ENCODE measurements at places on chromosomes 3 and 15.

DNA sequence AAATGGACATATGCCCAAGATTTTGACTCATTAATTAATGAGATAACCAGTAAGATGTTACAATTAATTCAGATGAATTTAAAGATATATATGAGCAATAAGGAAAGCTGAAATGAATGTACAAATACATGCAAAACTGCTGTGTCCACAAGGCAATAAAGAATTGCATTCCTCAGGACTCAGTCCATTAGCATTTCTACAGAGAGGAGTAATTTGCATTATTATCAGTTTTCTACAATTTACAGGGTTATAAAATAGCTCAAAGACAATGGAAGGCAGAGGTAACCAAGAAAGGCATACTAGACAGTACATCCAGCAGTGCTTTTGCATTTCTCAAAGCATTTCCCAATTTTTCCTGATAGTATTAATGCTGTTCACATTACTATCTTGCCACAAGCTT is 377.1 kb upstream of the GOLIM4 start:
- no peak for DNase-seq

DNA sequence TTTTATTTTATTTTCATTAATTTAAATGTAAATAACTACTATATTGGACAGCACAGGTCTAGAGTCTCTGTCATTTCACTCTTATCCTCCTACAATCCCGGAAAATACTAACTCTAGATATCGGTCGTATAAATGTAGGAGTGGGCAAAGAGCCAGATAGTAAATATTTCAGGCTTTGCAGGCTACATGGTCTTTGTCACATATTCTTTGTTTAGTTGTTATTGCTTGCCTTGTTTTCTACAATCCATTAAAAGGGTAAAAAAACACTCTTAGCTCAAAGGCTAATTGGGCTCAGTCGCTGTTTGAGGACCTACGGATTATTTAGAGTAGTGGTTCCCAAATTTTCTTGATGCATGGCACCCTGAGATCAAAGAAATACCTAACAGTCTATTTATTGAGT is 1.7 kb downstream of the KNL1 start:
- DNase-seq: no peak

- DNase-seq: no peak
Measured at GRCh38 chr3:140296796-140297352, 361.9 kb downstream of the CLSTN2 start.

GRCh38 chr3:122353215-122353614 is 28.2 kb downstream of the CSTA start:
- DNase-seq: no peak

GRCh38 chr3:194766845-194767244 is 81.2 kb downstream of the FAM43A start:
- no peak for DNase-seq

DNA sequence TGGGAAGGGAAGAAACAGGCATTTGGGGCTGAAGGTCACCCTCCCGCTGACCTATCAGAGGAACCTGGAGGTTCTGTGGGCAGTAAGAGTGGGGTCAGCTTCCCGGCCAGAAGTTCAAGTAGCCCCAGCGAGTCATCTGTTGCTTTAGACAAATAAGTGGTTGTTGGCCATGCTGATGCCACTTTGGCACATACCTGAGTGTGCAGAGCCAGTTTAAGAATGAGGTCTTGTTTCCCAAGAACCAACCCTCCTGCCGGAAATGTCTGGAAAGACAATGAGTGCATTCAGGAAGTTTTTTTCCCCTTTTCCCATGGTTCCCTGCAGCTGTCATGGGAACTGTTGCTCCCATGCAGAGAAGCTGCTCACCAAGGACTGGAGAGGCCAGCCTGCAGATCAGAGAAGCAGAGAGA is 166.7 kb downstream of the ZNF621 start:
- DNase-seq: no peak

GRCh38 chr15:79314811-79315210 is 3.9 kb downstream of the TMED3 start:
- DNase-seq: no peak

DNA sequence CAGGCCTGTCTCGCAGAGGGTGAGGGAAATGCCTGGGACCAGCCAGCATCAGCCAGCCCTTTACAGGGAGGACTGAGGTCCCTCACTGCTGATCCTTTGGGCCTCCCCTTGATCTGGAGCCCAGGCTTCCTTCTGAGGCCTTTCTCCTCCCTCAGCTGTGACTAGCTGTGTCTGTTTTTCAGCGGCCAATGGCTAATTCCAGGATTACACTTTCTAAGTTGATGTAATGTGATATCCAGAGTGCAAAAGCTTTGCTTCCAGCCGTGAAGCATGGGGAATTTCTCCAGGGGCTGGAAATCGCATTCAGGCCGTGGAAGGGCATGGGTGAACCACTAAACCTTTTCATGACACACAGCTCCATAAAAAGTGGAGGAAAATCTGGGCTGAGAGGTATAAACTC is 157.6 kb downstream of the SHQ1 start:
- no peak for DNase-seq

GRCh38 chr3:181879926-181880325 is 168.2 kb downstream of the SOX2 start:
- DNase-seq: no peak

GRCh38 chr3:52220380-52221026 is 4.9 kb downstream of the TLR9 start:
- DNase-seq: peak; percentile 86

DNA sequence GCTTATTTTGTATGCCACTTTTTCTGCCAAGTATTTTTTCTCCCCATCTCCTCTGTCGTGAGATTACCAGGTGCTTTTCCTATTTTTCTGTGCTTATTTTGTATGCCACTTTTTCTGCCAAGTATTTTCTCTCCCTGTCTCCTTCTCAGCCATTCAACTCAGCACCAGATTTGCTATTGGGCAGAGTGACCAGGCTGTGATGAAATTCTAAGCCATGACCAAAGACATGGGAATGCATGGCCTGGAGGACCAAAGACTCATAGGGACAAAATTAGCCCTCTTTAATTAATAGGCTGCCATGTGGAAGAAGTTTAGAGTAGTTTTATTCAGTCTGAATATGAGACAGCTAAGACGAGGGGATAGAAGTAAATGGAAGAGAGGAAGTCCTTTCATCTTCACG is 257.4 kb downstream of the SQOR start:
- no peak for DNase-seq

DNA sequence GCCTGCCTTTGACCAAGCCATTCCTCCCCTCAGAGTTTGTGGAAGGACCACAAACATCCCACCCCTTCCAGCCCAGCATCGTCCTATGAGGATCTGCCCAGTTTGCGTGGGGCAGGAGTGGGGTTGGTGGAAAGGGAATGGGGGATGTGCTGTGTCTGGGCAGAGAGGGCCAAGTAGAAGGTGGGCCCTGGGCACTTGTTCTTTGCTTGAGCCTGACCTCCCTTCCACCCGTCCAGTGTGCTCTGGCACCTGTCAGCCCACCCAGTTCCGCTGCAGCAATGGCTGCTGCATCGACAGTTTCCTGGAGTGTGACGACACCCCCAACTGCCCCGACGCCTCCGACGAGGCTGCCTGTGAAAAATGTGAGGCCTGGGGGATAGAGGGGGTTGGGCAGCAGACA is 10.3 kb downstream of the SPINT1 start:
- DNase-seq: no peak

DNA sequence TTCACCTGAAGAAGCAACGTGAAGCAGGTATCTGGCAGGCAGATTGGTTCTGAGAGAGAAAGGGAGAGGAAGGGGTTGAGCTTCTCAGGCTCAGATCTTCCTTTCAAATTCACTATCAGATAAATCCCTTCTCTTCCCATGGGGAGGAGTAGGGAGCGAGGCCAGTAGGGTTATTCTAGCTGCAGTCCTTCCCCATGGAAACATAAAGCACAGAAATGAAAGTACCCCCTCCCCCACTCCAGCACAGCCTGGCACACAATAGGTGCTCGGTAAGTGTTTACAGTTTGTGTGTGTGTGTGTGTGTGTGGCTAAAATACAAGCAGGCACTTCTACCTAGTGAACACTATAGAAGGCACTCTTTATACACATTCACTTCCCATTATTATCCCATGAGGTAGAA is 20.8 kb upstream of the VPS8 start:
- DNase-seq: no peak

DNA sequence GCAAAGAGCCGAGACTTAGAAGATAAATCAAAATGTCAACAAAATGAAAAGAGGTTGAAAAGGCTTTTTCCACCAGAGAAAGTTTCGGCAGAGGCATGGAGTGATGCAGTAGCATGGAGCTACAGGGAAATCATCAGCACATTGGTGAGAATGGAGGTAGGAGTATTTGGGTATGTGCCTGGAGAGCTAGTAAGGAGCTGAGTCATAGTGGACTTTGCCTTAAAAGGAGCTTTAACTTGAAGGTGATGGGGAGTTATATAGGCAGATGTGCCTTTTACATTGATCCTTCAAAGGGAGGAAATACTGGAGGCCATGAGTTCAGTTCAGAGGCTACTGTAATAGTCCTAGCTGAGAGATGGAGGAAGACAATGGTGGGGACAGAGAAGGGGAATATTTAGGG is 44.3 kb downstream of the IL5RA start:
- no peak for DNase-seq

DNA sequence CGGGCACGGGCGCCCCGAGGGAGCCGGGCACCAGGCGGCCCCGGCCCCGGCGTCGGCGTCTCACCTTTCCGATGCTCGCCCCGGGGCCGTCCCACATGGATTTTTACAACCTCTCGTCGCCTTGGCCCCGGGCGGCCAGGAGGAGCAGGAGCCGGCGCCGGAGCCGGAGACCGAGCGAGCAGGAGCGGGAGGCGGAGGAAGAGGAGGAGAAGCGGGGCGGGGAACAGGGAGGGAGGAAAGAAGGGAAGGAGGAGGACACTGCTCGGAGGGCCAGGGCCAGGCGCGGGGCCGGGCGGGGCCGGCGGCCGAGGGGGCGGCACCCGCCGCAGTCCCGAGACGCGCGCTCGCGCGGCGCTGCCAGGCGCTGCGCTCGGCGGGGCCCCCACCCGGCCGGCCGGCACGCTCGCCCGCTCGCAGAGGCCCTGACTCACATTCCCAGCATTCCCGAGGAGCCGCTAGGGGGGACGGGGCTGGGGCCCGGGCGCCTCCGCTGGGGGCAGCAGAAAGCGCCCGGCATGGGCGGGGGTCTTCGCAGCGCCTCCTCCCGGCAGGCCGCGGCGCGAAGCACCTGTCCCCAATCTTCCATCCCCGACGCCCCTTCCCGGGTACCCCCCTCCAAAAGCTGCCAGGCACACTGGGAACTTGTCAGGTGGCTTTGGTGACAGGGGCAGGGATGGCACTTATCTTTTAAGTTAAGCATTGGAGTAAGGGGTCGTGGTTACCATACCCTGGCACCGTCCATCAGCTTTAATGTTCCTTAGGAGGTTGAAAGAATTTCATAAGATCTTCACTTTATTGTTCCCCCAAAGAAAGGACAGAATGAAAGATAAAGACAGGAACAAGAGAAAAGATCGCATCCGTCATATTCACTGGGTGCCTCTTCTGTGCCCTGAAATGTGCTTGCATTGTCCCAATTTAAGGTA is at the start of gene ERC2:
TSS of gene ERC2 (minus strand) at position 284 of the 923 bp plus-strand sequence.
- no peak for DNase-seq

DNA sequence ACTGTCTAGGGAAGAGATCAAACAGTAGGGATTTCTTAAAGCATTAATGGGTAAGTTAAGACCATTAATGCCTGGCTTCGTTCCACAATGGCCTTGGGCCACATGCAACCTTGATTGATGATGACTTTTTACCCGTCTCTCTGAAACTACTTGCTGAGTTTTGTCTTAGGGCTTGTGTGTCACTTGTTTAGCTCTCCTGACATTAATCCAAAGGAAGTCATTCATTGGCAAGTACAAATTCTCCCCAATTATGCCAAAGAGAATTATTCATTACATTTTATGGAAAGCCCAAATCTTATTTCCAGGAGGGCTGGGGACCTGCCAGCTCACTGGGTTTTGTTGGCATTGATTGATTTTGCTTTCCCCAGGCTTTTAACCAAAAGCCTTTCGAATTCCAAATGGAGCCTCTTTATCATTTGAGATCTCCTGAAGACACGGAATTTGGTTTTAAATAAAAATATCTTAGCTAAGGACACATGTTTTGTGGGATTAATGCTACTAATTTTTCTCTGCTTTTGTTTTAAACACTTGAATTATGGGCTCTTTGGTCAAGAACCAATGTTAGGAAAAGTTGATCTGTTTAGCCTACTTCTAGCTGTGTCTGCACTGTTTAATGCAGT is 40.7 kb downstream of the SERPINI1 start:
- no peak for DNase-seq

GRCh38 chr3:36524560-36524959 is 144.3 kb downstream of the STAC start:
- DNase-seq: no peak

DNA sequence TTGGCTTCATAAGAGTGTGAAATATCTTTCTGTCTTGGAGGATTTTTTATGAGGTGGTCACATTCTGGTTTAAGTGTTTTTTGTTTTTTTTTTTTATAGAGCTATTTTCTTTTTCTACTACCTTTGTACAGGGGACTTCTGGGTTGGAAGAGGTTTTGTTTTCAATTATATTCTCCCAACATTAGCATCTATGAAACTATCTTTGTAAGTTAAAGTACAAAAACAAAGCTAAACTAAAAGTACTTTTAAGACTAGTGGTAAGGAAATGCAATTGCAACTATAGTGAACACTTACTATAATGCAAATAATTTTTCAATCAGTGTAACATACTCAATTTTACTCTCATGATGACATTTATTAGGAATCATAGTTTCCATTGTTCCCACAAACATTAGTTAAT is 688.2 kb downstream of the SI start:
- DNase-seq: no peak

DNA sequence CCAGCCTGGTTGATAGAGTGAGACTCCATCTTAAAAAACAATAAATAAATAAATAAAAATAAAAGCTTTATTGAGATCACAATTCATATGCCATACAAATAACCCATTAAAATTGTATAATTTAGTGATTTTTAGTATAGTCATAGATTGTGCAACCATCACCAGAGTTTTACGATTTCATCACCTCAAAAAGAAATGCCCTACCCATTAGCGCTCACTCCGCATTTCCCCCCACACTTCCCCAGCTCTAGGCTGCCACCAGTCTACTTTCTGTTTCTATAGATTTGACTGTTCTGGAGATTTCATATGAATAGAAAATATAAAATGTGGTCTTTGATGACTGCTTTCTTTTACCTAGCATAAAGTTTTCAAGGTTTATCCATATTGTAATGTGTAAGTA is 57.0 kb downstream of the ARHGEF26 start:
- no peak for DNase-seq
